NCI-H187 (cell line): ENCODE measurements at places on chromosomes 7 and 10.

DNA sequence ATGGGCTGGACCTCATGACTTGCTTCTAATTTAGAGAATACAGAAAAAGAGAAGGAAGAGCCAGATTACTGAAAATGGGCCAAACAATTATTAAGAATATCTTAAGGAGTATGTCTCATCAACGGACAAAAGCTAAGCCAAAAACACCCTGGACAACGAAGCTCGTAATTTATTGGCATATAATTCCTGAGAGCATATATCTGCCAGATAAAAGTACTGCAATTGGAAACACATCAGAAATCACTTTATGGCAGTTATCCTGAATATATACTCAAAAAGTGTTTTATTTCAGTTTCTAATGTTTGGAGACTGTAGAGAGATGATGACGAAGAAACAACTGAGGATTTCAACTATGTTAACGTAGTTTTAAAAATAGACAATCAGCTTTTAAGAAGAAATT is 211.8 kb downstream of the CSTF2T start:
- DNase-seq, result no peak

DNA sequence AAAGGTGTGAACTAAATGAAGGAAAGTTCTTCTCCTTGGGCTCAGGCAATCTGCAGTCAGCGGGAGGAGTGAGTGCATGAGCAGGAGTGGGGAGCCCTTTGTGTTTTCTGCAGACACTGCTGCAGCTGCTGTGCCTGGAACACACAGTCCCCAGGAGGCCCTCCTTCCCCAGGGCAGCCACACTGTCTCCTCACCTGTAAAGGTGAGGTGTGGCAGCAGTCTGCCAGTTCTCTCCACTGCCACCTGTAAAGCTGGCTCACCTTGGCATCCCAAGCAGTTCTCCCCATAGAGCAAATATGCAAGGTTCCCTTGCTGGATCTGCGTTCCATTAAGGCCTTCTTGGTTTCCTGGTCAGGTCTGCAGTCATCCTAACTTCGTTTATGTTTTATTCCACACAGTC is 5.2 kb upstream of the VWC2 start:
- DNase-seq, result no peak

- no peak for DNase-seq
These were observed 7.3 kb downstream of the IL2RA start for GRCh38 chr10:6054884-6055283.

DNA sequence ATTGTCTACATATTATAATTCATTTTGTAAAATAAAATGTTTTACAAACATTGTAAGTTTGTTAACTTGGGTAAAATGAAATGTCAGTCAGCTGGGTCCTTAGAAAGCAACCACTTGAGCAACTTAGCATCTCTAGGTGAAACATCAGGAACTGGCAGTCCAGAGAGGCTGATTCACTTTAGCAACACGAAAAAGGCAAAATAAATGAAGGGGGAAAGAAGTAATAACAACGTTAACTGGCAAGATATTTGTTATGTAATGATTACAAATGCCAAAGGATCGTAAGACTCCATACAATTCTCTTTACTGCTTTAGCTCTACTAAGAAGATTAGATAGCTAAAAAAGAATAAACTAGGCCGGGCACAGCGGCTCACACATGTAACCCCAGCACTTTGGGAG is 5.0 kb downstream of the PDZD8 start:
- no peak for DNase-seq

DNA sequence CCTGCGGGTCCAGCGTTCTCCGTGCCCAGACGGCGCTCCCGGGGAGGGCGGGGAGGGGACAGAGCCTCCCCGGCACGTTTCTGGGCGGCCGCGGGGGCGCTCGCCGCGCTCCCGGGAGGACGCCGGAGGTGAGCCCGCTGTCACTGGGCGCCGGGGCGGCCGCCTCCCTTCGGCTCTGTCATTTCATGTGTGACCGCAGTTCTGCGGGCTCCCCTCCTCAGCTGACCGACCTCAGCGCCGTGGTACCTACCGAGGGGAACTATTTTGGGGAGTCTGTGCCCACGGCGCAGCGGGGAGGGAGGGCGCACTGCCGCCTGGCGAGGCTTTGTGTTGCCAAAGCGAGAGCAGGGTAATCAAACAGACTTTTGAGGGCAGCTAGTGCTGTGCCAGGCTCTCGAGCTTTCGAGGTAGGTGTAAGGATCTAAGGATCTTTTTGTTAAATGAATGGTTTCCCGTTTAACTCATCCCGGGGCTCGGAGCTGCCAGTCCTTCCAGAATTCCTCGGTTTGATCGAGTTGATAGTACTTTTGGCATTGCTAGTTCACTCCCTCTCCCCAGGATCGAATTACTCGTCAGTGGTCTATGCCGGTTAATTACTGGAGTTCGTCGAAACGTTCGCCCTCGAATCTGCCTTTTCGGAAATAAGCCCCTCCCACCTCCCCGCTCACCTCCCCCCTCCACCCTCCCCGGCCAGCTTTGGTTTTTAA is 1.9 kb downstream of the ARID5B start:
- DNase-seq, result no peak

GRCh38 chr7:129948877-129949291 is 3.9 kb downstream of the UBE2H start:
- DNase-seq, result peak; percentile 84

GRCh38 chr7:40761762-40762560 is 627.2 kb downstream of the SUGCT start:
- DNase-seq, result no peak

DNA sequence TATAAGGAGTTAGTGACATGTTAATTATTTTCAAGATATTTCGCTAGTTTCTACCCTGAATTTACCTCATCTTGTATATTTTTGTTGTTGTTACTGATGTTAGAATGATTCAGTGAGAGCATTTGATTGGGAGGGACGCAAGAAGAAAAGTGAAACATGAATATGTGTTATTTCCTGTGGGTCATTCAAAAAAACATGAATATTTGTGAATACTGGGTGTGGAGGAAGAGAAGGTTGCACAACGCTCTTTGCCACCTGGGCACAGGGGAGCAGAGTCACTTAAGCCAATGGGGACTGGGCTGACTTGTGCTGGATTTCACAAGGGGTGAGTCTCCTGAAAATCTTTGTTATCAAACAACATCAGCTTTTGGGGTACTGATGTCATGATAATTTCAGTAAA is 39.5 kb downstream of the AGK start:
- DNase-seq, result no peak

DNA sequence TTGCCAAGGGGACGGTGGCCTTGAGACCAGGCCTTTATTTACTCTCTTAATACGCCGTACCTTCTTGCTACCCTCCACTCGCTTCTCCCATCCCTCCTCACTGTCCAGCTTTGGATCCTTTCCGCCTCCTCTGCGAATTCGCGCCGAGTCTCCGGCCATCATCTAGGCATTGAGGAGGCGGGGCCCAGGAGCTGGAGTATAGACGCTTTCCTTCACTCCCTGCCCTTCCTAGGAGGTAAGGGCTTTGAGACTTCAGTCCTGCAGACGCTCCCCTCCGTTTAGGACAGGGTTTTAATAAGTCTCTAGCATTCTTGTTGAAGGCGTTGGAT is 538 bp downstream of the TFAM start:
- no peak for DNase-seq

DNA sequence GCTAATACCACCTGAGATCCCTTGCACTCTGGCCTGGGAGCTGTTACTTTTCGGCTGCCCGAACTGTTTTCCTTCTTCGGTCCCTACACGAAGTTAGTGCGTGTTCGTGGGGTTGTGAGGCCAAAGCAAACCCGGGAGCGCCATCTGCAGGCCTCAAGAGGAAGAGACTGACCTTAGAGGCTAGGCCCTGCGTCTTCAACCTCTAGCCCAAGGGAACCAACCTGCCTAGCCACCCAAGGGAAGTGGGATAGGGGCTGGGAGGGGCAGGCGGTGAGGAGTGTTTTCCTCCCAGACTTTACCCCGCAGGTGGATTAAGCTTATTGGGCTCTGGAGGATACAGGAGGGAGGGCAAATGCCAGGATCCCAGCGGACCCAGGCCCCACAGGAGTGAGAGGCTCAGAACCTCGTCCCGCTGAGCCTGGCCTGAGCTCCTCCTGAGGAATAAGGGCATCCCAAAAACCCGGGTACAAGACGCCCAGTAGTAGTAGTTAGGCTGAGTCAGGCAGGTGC is 1.7 kb upstream of the PAX2 start:
- no peak for DNase-seq

DNA sequence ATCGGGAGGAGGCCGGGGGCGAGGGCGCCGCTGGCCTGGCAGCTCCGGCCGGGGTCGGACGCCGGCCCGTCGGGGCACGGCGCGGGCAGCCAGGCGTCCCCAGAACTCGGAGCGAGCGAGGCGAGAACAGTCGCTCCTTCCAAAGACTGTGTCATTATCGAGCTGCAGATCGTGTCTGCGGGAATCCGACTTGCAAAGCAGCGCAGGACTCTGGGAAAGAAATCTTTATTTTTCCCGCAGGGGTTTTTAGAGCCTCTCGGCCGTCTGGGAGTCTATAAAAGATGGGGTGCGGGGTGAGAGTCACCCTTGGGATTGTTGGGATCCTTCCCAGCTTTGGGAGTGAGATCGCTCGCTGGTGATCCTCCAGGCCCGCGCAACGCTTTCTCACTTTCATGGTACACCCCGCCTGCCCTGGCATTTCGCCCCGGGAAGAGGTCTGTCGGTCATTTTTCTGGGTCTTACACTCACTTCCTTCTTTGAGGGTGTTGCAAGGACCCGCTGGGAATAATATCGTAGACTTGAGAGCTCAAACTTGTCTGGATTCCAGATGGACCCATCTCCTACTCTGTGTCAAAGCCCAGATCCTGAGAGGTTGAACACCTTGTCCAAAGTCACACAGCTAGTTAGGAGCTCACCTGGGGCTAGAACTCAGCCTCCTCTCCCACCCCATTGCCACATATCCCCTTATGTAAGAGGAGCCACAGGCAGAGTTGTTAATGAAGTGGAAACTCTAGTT is 1.0 kb downstream of the UBTD1 start:
- DNase-seq, result no peak

DNA sequence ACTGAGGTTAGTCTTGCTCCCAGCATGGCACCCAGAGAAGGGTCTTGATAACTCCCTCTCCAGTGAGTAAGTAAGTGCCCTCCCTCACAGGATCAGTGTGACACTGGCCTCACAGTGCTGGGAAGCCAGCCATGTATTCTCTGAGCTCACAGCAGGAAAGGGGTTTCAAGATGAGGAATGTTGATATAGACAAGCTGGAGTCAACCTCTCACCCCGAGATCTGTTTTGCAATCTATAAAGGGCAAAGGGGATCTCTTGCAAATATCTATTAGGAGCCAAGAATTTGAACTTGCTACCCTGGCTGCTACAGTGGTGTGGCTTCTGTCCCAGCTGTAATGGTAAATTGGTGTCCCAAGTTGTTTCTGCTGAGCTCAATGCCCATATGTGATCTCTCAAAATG is 70.2 kb upstream of the ADAM12 start:
- no peak for DNase-seq

GRCh38 chr10:62437696-62438095 is 63.5 kb downstream of the ZNF365 start:
- no peak for DNase-seq
